NCI-H1092 (cell line): ENCODE measurements at places on chromosomes 6 and 20.

DNA sequence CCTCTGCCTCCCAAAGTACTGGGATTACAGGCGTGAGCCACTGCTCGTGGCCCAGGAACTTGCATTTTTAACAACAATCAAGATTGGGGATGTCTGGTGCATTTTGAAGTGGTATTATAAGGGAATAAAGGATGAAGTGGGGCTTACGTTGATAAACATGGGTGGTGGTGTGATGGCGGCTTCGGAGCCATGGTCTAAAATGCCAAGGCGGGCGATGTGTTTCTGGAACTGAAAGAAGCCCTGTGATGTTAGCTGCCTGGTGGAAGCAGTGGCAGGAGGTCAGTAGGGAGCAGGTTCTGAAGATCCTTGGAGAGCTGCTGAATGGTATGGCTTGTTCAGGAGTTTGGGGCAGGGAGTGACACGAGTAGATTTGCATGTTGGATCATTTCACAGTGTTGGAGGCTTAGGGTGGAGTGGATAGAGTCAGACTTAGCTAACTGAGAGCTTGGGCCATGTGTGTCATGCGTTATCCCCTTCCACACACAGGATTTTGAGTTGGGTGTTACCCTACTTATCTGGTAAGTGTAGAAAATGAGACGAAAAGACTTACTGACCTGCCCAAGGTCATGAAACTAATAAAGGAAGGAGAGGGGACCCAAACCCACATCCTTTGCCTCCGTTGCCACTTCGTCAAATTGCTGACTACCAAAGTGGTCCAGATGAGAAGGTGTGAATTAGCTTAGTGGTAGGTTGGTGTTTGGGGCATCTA lies 1.5 kb downstream of the NELFCD start:
- no peak for DNase-seq

GRCh38 chr20:25336561-25337422 lies 53.8 kb downstream of the ABHD12 start:
- DNase-seq = no peak

DNA sequence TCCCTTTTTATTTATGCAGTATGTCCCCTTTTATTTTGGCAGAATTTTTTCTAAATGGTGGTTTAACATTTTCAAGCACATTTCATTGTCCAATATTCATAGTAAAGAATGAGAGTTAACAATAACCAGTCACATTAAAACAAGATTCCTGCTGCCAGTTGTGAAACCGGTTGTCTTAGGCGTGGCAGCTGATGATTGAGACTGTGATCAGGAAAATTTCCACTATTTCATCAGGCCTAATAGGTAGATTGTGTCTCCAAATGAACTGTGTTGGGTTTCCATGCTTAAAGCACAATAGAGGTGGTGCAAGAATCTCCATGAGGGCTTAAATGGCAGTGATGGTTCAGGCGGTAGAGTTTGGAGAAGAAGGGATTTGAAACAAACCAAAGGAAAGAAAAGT lies 15.3 kb downstream of the PRDM1 start:
- DNase-seq = no peak

DNA sequence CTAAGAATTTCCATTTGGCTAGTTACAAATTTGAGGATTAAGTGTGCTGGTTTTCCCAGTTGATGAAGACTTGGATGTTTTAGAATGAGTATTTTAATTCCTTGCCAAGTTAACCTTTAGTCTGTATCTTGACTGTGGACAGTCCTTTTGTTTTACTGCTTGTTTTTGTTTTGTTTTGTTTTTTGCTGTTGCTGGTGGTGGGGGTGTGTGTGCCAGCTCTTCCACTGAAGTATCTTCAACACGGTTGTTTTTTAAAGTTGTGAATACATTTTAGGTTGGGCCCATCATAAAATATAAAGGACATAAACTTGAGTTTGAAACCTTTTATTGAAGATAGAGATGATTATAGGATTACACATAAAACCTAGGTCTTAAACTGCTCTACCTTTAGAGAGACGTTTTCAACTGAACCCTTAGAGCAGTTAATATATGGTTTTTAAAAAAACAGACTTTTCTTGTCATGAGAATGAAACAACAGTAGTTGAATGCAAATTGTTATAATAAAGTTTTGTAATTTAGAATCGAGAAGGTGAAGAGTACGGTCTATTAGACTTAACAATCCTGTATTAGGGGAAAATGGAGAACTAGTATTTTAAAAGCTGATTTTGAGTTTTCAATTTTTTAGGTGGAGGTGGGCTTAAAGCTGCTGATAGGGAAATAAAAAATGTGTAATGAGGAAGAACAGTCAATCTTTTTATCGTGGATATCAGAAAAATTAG lies 4.0 kb downstream of the QKI start:
- no peak for DNase-seq

DNA sequence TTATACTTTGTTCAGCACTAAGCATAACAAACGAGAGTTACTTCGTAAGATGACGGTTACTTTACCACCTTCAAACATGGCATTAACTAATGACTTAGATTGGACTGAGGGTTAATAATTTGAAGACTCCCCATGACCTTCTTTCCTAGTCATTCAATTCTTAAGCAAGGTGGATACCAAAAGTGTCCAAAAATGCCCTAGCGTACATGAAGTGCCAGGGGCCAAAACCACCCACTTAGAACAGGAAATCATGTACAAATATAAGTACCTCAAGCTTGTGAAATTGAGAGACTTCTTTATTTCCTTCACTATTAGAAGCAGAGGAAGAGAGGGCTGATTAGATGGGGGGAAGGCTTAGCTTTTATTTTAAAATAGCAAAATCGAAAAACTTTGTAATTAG lies 166.4 kb downstream of the ATXN1 start:
- no peak for DNase-seq

- DNase-seq = no peak
Measured at GRCh38 chr6:127092466-127092865, 26.0 kb upstream of the RSPO3 start.

- DNase-seq = no peak
Measured at GRCh38 chr20:5977975-5978374, 27.5 kb downstream of the MCM8 start.

DNA sequence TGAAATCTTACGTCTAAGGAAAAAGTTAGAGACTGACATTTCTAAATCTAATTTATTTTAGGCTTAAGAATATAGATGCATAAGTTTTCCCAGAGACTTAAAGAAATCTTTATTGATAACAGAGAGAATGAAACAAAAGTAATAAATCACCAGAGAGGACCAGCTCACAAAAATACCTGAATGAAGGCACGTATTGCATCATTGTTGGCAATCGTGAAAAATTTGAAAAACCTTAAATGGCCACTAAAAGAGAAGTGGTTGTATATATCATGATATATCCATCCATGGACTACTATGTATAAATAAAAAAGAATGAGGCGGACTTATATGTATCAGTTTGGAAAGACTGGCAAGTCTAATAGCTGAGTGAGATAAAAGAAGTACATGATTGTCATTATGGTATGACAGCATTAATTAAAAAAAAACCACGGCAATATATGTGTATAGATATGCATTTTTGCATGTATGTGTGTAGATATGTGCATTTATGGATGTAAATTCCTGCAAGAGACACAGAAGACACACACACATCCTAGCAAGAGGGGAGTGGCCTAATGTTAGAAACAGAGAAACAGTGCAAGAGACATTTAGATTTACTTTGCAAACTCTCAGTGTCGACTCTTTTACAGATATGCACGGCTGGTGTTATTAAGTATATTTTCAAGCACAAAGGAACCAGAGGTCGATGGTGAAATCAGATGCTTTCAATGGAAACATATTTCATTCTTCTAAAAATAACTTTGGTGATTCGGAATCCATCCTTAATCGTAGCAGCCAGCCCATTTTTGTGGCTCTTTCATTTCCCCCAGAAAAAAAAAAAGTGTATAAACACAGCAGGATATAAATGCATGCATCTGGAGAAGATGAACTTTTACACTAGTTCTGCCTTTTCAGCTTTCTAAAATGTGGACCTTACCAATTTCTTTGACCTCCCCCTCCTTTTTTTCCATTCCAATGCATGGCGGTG lies 156.1 kb upstream of the SALL4 start:
- DNase-seq = no peak

GRCh38 chr6:72984981-72985665 lies 240.2 kb downstream of the KHDC1L start:
- no peak for DNase-seq

DNA sequence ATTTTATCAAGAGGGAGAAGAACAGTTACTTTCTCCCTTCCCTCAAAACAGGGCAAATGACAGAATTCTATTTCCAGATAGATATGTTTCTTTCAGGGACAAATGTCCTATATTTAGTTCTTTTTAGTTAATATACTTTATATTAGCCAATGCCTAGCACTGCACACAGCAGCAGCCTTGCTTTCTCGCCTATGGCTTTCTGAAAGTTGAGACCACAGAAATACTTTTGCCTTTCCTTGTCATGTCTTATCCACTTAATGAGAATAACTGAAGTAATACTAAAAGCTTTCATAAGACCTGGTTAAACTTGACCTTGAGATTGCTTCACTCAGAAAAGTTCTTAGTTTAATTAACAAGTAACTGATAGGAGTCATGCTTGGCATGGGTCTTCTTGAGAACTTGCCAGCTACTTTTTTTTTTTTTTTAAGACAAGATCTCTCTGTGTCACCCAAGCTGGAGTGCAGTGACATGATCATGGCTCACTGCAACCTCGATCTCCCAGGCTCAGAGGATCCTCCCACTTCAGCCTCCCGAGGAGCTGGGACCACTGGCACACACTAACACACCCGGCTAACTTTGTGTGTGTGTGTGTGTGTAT lies 159.3 kb downstream of the CDKAL1 start:
- DNase-seq = no peak

DNA sequence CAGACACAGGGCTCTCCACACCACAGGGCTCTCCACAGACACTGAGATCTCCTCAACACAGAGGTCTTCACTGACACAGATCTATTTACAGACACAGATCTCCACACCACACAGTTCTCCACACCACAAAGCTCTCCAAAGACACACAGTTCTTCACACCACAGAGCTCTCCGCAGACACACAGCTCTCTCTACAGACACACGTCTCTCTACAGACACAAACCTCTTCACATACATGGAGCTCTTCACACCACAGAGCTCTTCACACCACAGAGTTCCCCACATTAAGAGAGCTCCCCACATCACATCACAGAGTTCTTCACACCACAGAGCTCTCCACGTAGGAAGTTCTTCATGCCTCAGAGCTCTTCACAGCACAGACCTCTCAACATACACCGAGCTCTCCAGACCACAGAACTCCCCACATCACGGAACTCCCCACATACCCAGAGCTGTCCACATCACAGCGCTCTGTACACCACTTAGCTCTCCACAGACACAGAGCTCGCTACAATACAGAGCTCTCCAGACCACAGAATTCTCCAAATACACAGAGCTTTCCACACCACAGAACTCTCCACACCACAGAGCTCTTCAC lies 53.9 kb downstream of the ERMARD start:
- no peak for DNase-seq

DNA sequence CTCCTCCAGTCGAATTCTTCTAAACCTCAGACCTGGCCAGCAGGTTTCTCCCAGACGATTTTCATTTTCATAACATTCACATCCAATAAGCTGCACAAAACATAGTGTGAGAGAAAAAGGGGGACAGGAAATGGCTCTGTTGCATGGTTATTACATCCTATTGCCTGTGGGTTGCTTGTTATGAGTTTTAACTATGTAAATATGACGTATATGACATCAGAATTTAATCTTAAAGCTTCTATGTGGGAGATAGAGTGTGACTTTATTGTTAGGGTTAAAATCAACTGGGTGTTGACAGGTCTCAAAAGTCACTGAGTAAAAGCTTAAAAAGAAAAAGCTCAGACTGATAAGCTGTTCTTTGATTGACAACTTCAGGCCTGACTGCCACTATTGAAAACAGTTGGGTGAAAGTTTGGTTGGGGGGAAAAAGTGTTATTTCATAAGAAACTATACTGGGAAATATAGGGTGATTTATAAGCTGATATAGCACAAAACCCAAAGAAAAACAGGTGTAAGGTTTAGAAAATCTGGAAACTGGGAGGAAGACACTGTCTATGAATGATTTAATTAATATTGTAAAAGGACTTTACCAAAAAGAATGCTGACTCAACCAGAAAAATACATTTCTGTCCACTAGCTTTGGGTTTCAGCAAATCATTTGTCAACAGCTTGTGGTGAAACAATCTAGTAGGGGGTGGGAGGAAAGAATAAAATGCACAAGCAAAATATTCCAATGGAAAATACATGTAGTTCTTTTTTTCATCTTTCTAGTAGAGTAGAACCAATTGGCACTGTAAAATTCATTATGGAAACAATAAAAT lies 134.1 kb upstream of the CEP162 start:
- DNase-seq = no peak

GRCh38 chr6:119620846-119621555 lies 271.4 kb upstream of the MAN1A1 start:
- no peak for DNase-seq

DNA sequence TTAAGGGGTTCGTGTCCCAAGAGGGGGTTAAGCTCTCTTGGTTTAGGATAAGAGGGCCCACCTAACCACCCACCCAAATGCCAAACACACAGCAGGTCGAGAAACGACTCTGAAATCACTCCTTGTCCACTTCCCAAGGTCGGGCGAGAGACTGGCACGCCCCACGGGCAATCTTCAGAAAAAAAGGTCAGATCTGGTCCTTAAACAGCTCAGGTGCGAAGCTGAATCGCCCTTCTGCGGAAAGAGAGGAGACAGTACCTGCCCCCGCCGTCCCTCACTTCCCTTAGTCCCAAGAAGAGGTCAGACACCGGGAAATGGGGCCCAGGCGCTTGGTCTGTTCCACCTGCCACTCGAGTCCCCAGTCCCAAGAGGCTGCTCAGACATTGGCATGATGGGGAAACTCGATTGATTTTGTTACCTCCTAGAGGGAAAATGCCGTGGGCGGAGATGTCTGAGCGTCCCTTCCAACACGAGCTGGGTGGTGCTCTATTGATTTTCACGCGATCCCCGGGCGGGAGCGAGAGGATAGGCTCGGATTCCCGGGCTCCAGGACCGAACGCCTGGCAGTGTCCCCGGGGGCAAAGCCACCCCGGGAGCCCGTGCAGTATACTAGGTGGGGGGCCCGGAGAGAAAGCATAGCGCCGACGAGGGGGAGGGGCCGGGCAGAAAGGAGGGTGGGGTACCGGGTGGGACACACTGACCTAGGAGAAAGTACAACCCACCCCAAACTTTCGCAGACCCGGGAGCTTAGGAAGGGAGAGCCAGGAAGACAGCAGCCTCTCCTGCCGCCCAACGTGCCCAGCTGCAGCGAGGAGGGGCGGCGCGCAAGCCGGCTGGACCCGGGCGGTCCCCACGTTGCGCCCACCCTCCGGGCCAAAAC lies 1.1 kb upstream of the SAMD5 start:
- DNase-seq = no peak

DNA sequence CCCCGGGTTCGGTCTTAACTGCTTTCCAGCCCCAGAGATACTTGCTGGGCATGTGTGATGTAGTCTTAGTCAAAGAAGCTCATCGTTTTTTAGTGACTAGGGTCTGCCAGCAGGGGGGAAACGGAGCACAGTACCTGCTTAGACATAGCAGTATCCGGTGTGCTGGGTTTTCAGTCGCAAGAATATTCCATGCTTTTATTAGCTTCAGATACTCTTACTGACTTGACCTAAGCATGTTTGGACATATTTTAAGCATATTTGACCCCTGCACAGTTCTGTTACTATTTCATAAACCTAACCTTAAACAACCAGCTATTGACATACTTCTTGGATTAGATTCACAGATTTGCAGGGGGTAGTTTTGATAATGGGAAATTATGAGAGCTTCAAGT lies 3.0 kb downstream of the E2F3 start:
- peak; percentile 40 for DNase-seq
